GM23248 (cell line): ENCODE measurements at places on chromosomes 11 and 22. TPM values are rescaled to one million over a fixed set of nuclear protein-coding genes. Genes with fewer than 3 reads are reported as not detected.
A peak's percentile ranks its signal among the peaks of the same experiment; 100 is the strongest.

DNA sequence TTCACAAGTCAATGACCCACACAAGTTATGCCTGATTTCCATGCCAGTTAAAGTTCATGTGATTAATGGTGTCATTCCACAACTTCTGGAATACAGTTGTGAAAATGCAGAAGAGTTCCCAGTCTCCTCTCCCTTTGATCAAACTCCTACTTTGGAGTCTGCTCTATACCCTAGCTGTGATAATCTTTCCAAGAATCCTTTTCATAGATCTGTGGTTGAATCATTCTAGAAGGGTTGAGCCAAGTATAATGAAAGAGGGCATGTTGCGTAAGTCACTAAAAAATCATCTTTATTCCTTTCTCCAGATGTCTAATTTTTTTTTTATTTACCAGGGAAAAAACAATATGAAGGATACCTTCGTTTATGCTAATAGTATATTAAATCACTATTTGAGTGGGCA lies 89.7 kb upstream of the CARD18 start:
- DNase-seq, result peak; percentile 83

DNA sequence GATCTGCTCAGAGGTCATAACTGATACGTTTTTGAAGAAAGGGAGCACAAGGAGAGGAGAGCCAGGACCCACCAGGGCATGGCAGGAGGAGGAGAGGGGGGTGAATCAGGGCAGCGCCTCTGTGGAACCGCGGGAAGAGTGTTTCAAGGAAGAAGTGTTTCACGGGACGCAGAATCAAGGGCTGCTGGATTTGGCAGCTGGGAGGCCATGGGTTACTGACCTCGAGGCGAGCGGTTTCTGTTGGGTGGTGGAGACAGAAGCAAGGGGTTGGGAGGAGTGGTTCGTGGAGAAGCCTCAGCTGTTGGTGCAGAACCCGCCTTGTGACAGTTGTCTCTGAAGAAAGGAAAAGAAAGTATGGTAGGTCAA lies 13.1 kb downstream of the VPS26B start:
- DNase-seq, result no peak

DNA sequence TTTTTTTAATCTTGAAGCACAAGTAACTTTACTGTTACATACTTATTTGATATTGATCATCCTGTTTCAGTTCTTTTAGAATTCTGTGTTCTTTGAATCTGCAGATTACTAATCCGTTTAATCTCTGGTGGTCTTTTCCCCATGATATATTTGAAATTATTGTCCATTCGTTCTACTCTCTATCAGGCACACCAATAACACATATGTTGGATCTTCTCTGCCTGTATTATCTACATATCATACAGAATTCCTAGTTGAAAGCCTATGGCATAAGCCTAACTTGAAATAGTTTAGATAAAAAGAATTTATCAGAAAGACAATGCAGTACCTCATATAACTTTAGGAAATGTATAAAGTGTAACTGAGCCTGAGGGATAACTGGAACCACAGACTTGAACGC lies 32.6 kb downstream of the STK33 start:
- DNase-seq, result no peak

GRCh38 chr11:6654281-6655019 lies 1.2 kb downstream of the DCHS1 start:
- DNase-seq, result no peak

DNA sequence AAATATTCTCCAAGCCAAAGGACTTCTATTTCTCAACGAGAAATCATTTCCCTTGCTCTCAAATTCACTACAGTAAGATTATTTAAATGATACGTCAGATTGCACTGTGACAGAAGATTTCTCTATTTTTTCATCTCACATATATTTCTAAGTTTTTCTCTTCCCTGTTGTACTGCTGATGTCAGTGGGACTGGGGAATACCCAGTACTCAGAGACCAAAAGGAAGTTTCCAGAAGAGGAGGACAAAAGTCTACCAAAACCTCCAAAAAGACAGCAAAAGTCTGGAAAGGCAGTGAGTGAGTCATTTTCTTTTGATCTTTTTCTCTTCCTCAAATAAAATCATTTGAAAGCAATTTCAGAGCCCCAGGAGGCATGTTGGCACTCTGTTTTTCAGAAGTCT lies 149.8 kb upstream of the PITPNB start:
- peak; percentile 12 for DNase-seq

GRCh38 chr22:41359376-41359775 lies 22.4 kb upstream of the TEF start:
- DNase-seq, result no peak

Gene PATE4
- not detected in 2 replicates for total RNA-seq
